ENCODE measurements at places on chromosomes 5 and 9.

DNA sequence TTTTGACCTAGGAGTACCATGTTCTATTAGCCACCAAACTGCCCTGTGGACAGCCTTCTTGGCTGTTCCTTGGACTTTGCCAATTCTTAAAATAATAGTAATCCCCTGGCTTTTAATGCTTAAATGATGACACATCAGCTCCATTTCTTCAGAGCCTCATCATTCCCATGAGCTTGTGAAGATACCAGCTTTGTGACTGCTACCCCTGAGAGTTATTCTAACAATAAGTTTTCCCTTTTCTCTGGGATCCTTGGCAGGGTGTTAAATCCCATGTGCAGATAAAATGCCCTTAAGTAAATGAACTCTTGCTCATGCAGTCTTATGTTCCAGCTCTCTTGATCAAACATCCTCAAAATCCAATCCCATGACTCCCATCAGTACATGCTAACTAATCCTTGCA lies 415.3 kb downstream of the CETN3 start:
- DNase-seq, result no peak

GRCh38 chr5:174086751-174087150 lies 41.2 kb downstream of the NSG2 start:
- no peak for DNase-seq

- DNase-seq, result peak; percentile 82
These were observed 623.3 kb downstream of the HINT1 start for GRCh38 chr5:130541617-130542221.

DNA sequence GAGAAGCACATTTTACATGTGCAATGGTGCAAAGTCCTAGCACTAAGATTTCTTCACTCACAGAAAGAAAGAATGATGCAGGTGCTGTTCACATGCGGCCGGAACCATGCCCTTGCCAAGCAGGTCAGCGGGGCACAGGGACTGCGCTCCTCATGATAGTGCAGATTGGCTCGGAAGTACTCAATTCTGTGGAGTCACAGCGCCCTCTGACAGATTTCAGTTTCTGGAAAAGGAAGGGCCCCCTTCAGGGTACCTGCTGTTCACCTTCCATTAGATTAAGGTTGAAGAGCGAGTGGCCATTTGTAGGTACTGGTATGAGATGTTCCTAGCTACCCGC lies 75.7 kb downstream of the TMC1 start:
- DNase-seq, result no peak

DNA sequence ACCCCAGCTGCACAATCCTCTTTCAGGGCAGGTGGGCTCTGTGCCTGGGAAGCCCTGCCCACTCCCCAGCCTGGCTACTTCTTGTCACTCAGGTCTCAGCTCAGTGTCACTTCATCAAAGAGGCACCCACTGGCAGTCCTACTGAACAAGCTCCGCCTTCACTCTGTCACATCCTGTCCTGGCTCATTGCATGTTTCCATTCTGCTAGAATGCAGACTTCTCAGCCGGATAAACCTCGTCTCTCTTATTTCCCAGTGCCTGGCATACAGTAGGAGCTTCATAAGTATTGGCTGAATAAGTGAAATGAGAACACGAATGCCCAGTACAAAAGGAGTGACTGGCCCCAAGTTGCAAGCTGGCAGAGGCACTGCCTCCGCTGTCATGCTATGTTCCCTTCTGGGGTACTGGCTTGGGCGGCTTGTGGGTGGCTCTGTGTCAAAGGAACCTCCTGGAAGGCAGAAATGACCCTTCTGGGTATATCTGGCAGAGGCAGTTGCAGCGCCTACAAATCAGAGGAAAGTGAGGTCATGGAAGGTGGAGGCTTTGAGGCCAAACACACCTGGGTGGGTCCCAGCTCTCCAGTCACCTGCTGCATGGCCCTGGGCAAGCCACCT lies 98.3 kb upstream of the PHYKPL start:
- no peak for DNase-seq

DNA sequence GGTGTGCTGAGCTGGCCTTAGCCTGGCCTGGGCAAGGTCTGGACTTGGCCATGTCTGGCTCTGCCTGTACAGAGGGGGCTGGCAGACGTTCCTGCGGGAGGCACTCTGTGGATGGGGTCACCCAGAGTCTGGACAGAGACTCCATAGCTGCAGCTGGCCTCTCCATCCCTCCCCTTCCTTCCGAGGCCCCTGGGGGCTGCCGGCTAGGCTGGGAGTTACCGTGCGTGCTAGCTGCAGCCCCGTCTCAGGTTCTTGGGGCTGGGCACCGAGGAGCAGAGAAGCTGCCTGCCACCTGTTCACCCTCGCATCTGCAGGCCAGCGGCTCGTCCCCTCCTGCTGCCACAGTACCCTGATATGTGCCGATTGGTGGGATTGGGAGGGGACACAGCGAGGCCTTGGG lies 63.4 kb downstream of the RXRA start:
- DNase-seq, result no peak

- DNase-seq, result no peak
These were observed 101.8 kb downstream of the MAST4 start for GRCh38 chr5:66697796-66698564.

DNA sequence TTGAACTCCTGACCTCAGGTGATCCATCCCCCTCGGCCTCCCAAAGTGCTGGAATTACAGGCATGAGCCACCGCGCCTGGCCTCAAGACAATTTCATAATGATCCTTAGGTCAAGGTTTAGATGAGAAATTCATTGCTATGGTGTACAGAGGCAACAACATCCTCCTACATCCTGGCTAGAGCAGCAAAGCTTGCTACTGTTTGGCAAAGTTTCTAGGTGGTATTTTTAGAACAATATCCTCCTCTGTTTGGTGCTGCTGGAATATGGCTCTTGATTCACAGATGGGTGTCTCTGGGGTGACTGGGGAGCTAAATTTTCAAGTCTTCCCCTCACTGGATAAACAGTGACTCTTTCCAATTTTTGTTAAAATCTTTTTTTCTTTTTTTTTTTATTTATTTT lies 30.6 kb downstream of the CRHBP start:
- no peak for DNase-seq

DNA sequence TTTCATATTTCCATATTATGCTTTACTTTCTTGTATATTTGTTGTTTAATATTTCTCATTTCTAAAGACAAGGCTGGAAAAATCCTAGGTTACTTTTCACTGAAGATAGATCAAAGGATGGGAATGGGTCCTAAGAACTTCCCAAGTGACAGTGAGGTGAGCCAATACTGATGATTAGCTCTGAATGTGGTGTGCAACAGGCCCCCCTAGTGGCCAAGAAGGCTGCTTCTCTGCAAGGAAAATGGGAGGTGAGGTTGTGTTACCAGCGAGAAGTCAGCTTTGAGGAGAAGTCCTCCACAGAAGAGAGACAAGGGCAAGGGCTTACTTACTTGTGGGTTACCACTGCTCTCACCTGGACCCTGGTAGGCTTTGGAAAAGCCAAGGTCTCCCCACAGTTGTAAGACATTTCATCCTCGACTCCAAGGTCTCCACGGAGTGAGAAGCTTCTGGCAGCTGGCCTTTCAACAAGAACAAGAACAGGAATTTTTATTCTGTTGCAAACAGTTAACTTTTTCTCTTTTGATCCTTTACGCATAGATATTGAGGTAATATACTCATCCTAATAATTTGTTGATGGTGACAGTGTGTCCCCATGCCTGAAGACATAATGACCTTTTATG lies 69.9 kb downstream of the MAMDC2 start:
- peak; percentile 66 for DNase-seq

DNA sequence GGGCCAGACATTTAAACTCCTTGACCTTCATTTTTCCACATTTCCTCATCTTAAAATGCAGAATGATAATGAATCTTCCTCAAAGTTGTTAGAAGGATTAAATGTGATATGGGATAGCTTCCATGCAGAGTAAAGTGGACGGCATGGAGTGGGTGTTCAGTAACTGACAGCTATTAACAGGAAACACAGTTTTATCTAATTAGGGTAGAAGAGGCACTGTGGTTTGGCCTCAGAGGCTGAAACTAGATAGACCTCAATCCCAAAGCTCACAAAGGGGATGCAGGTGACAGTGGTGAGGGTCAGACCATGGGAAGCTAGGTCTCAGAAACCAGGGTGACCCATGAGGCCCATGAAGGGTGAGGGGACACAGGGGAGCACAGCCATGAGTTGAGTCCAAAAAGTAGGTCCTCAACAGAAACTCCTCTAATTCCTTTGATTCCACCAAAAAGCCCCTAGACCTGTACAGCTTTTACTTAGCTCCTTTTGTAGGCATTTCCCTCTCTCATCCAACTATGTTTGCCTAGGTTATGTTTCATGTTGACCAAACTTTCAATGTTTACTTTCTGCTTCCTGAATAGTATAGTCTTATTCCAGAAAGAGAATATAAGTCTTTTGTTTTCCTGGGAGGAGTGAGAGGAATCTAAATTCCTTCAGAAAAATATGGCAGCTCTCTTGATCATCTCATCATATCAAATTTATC lies 27.9 kb upstream of the GLDC start:
- DNase-seq, result no peak

- no peak for DNase-seq
These were observed 21.9 kb upstream of the PDCD1LG2 start for GRCh38 chr9:5488221-5489008.

DNA sequence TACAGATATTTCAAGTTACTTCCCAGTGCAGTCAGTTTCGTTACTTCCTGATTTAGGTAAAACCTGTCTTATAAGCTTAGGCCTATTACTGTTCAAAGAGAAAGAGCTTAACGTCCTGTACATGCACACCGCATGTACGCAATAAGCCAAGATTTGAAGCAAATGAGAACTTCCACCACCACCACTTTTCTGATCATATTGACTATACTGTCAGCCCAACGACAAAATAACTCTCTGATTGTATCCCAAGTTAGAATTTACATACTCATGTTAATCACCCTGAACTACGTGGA lies 5.1 kb downstream of the NFIB start:
- no peak for DNase-seq

DNA sequence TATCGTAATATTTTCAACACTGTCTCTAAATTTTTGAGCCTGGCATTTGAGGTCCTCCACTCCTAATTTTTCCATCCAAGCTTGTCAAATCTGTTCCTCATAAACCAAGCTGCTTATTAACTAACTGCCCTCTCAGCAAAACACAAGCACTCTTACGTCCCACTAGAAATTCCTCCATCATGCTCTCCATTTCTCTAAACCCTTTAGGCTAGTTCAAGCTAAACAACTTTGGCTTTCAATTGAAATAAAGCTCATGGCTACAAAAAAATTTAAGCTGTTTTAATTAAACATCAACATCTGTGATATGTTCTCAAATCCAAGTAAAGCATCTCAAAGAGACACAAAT lies 45.7 kb downstream of the RNF145 start:
- no peak for DNase-seq

DNA sequence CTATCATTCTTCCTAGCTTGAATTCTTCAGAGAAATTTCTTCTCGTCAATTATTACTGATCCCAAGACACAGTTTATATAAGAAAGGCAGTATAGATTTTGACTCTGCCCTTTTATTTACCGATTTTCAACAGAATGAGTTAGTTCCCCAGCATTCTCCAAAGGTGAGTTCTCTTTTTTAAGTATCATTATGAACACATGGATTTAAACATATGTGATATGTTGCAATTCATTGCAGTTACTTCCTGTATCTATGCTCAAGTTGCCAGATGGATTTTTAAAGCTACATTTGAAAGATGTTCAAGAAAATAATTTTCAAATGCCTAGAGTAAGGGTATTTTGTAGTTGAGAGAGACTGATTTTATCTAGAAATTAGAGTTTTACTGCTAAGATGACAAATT lies 8.4 kb downstream of the WDR41 start:
- no peak for DNase-seq

GRCh38 chr5:139108063-139108824 lies 89.9 kb downstream of the SIL1 start:
- no peak for DNase-seq

GRCh38 chr5:111511831-111512374 lies 432 bp downstream of the STARD4 start:
- peak; percentile 37 for DNase-seq

DNA sequence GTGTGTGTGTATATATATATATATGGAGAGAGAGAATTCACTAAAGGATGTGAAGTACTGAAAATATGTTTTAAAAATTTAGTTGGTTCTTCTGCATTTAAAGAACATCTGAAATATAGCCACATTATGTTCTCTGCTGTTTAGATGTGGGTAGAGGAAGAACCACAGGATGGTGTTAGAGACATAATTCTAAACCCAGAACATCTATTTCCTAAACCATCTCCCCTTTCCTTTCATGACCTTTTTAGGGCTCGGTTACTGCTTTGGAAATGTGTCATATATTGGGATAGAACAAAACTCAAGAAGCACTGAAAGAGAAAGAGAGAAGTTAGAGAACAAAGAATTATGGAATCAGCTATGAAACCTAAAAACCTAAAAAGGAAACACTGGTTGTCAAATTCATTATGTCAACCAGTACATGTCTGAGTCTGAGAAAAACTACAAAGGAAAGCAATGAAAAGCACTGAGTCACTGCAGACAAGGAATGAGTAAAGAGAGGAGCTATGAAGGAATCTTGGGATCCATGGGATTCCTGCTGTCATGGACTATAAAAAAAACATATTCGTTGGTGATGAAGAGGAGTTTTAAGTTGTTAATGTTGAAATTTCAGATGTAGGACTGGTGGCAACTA lies 28.4 kb downstream of the SLC12A2 start:
- peak; percentile 50 for DNase-seq

DNA sequence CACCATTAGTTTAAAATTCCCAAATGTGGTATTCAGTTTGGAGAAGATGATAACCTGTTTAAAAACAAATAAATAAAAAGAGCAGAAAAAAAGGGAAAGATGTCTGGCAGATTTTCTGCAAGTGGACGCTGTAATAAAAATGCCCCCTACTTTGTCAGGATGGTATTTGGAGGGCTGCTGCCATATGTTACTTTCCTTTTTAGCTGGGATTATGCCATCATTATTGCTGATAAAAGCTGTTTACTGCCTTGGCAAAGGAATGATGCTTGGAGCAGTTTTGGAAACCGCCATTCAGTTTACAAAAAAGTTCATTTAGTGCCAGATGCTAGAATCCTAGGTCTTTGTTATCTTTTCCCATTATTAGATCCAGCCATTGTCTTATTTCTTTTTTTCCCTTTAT lies 104.8 kb downstream of the PBX3 start:
- no peak for DNase-seq

DNA sequence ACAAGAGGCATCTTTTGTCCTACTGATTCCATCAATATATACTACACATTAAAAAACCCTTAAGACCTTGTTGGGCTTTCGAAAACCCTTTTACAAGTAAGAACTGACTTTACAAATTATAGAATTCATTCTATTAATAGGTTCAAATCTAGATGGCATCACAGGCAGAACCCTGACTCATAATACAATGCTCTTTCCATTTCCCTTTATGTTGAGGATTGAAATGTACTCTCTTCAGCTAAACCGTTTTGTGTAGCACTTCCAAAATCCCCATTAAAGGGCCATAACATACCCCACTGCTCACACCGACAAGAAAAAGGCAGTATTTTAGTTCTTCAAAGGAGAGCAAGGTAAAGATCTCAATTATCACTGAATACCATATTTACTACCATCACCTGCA lies 11.2 kb downstream of the CSNK1A1 start:
- DNase-seq, result no peak

GRCh38 chr5:149211566-149211965 lies 60.1 kb upstream of the AFAP1L1 start:
- peak; percentile 83 for DNase-seq
